ENCODE measurements at places on chromosomes 11 and 22.

GRCh38 chr11:110518809-110519514 is 89.2 kb downstream of the FDX1 start:
- no peak for DNase-seq

GRCh38 chr11:9775398-9775779 is 111.5 kb downstream of the SWAP70 start:
- no peak for DNase-seq

GRCh38 chr11:96205460-96205809 is 137.6 kb downstream of the MAML2 start:
- no peak for DNase-seq

GRCh38 chr11:123760894-123761293 is 6.6 kb upstream of the OR6X1 start:
- DNase-seq, result no peak

DNA sequence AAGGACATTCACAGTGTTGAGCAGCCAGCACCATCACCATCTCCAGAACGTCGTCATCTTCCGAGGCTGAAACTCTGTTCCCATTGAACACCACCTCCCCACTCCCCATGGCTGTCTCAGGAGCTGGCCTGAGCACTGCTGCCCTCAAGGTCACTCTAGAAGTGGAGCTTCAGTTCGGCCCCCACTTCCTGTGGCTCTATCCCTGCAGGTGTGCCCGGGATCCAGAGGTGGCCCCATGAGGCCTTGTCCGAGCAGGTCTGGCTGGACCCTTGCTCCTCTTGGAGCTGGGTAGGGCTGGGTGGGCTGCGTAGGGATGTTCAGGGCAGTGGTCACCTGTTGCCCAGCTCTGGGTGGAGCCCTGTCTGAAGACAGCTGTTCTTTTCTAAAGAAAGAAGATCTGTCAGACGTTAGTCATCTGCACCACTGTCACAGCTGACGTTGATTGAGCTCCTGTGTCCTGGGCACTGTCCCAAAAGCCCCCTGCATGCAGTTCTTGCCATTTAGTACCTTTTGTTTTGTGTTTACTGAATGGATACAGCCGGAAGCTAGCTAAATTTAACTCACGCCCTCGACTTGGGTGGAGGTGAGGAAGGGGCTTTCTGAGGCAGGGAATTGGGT is 75.5 kb upstream of the CLDN5 start:
- DNase-seq, result no peak

- no peak for DNase-seq
These were observed 81.6 kb downstream of the MED15 start for GRCh38 chr22:20588843-20589581.

GRCh38 chr22:49503896-49504521 is 323.7 kb downstream of the BRD1 start:
- no peak for DNase-seq

- DNase-seq, result no peak
These were observed 65.1 kb upstream of the CD44 start for GRCh38 chr11:35073691-35074419.

DNA sequence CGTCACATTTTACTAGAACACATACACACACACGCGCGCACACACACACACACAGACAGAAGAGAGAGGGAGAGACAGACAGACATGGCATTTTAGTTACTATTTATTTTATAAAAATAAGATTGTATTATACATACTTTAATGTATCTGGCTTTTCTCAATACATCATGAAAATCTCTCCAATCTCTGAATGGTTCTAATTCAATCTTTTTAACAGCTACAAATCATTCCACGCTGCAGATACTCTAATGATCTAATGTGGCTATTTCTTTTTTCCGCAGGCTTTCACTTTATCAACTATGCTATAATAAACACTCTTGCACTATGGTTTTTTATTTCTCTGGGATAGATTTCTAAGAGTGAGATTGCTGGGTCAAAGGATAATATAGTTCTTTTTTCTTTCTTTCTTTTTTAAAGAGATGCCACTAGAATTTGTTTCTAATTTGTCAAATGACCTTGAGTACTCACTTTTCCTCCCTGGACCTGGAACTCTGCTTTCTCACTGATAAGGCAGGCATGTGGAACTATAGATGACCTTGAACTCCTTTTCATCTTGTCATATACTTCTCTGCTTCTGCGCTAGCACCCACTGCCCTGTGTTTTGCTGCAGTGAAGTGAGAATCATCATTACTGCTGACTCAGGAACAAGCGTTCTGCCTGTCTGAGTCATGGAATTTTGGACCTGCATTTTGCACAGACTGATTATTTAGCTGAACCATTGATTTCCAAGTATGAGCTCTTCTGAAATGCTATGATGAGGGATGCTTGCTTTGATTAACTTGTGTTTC is 4.9 kb upstream of the SLC6A5 start:
- no peak for DNase-seq

GRCh38 chr22:24977370-24978221 is 25.1 kb downstream of the KIAA1671 start:
- peak; percentile 58 for DNase-seq

- no peak for DNase-seq
These were observed 4.7 kb downstream of the CARS1 start for GRCh38 chr11:3052567-3052966.

GRCh38 chr11:118927554-118928100 is 1.9 kb upstream of the BCL9L start:
- DNase-seq, result no peak

- no peak for DNase-seq
These were observed 33.8 kb downstream of the ZNF202 start for GRCh38 chr11:123707606-123708205.

- DNase-seq, result peak; percentile 21
These were observed 17.0 kb upstream of the OMP start for GRCh38 chr11:77085652-77086051.

- no peak for DNase-seq
These were observed 19.7 kb downstream of the RASD2 start for GRCh38 chr22:35560366-35560765.

DNA sequence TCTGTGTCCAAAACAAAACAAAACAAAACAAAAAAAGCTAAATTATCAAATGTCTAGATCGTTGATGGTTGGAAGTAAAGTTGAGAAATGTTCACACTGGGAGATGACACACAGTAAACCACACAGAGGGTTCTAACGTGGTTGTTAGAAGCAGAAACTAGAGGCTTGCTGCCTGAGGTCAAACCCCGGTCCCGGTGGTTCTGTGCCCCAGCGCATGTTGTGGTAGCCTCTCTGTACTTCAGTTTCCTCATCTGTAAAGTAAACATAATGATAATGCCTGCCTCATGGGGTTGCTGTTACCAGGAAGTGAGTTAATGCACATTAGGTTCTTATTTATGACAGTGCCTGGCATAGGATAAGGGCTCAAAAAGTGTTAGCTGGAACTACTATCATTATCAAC is 33.4 kb downstream of the PPARA start:
- DNase-seq, result no peak

GRCh38 chr11:66889960-66890359 is 33.1 kb downstream of the LRFN4 start:
- no peak for DNase-seq

GRCh38 chr11:99370549-99371216 is 349.9 kb downstream of the CNTN5 start:
- no peak for DNase-seq

DNA sequence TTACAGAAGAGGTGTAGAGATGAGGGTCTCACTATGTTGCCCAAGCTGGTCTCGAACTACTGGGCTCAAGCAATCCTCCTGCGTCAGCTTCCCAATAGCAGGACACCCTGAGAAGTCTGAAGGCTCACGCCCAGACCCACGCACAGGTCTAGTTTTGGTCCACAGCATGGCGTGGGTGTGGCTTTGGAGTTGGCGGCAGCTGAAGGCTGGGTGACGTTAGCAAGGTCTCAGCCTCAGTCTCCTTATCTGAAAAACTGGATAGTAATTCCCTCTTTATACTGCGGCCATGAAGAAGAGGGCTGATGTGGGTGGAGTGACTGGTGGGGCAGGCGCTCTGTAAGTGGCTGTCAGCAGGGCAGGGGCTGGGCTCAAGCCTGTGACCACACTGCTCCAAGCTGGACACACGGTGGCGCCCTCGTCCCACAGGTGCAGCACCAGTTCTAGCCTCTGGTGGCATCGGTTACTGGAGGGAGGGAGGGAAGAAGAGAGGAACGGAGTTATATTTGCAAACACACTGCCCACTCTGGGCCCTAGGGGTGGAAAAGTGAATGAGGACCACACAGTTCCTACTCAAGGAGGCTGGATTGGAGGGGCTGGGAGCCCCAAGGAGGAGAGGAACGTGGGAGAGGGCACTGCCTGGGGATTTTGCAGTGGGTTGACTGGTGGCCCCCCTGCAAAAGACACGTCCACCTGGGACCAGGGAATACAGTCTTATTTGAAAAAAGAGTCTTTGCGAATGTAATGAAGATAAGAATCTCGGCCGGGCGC is 19.6 kb upstream of the CARD10 start:
- DNase-seq, result peak; percentile 93

DNA sequence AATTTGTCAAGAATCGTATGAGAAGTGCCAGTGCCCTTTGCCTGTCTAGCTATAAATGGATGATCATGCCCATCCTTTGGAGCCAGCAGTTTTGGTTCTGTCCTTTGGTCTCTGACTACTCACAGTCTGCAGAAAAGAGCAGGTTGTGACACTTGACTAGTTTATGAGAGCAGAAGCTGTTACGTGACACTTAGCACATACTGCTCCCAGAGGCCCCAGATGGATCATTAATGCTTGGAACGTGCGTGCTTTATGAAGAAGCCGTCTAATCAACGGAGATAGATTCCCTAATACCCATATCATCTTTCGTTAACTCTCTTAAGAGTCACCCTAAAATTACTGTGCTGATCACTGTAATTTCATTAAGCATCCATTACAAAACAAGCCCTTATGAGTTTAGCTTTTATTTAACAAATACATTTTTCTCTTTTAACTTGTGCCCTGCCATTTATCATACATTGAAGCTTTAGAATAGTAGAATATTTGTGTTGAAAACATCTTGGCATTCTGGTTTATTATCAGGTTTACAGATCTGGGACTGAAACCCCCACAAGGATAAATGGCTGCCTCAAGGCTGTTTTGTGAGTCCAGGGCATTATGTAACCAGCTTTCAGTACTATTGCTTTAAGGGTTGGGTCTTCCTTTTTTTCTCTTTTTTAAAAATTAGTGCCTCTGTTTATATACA is 47.0 kb upstream of the ADORA2A start:
- no peak for DNase-seq

DNA sequence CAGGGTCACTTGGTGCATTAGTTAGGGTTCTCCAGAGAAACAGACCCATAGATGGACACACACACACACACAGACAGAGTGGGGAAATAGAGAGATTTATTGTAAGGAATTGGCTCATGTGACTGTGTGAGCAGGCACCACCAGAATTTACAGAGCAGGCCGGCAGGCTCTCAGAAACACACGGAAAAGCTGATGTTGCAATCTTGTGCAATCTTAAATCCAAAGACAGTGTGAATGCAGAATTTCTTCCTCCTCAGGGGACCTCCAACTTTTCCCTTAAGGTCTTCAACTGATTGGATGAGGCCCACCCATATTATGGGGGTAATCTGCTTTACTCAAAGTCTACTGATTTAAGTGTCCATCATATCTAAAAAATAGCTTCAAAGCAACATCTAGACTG is 49.8 kb downstream of the APIP start:
- no peak for DNase-seq

DNA sequence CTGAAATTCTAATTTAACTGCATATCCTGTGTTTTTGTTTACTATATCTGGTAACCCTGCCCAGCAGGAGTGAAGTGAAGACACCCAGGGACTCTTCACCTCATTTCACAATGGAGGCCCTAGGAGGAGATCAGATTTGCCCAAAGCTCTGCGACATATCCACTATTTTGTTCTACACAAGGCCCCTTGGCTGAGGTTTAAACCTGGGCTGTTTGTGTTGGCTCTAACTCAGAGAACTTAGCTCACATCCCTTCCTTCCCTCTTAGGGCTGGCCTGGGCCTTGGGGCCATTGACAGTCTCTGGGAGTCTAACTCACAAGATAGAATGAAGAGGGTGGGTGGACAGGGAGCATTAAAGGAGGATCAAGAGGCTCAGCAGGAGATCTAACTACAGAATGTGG is 8.2 kb upstream of the PLA2G3 start:
- no peak for DNase-seq

GRCh38 chr22:48783821-48784266 is 1043.8 kb downstream of the BRD1 start:
- no peak for DNase-seq

DNA sequence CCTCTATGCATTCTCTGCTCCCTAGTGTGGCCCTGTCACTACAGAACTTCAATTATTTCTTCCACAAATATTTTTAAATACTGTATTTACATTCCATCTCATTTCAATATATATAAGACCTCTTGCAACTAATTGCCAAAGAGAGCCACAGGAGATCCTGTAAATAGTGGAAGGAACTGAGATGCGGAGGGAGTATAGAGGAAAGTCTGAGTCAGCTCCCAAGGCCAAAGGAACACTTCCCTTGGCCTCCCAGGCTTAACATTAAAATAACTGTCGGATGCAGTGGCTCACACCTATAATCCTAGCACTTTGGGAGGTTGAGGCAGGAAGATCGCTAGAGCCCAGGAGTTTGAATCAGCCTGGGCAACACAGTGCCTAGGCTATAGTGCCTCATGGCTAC is 31.2 kb downstream of the RBFOX2 start:
- DNase-seq, result no peak

DNA sequence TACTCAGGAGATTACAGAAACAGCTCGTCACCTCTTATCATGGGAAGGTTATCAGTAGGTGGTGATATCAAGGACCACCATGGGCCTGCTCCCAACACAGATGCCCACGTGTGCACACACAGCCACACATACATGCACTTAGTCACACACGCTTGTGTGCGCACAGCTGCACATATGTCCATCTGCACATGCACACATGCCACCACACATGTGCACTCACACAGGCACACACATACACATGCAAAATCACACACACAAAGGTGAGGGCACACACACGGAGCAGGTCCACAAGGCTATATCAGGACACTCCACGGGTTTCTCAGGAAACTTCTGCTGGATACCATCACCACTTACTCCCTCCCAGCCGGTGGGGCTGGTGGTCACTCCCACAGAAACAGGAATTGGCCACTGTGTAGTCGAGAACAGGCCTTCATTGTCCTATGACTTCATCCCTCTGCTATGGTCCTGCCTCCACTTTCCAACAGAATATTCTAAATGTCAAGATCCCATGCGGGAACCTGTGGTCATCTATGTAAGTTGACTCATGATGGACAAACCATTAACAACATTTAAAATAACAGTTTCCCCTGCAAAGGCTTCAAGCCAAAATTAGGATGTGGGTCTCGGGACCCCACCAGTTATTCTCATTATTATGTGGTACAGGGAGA is 2.2 kb downstream of the C11orf24 start:
- no peak for DNase-seq

GRCh38 chr11:56197367-56197766 is 20.9 kb downstream of the OR5J2 start:
- DNase-seq, result no peak

DNA sequence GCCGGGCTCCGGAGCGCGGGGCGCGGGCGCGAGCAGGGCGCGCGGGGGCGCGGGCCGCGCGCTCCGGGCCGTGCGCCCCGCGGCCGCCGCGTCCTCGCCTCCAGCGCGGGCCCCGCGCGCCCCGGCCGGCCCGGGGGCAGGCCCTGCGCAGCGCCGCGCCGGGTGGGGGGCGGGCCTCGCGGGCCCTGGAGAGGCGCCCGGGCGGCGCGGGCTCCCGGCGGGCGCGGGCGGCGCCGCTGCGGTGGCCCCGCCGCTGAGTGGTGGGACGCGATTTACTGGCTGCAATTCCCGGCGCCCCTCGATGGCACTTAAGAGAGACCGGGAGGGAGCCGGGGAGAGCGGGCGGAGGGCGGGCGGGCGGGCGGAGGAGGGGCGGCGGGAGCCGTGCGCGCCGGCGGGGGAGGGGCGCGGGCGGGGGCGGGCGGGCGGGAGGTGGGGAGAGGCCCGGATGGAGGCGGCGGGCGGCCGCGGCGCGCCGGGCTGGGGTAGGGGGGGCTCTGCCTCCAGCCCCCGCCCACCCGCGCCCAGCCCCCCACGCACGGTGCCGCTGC is 73.2 kb upstream of the TCF20 start:
- DNase-seq, result no peak

All from left colon (tissue), 2 donors.